Progenitor cell of endocrine pancreas (in vitro differentiated cells): ENCODE measurements at places on chromosomes 4 and X. TPM values are rescaled to one million over a fixed set of nuclear protein-coding genes. Genes with fewer than 3 reads are reported as not detected.

Gene DCX
- total RNA-seq: 145 and 171 TPM in 2 replicates

Gene TASL
- not detected in 2 replicates for total RNA-seq

Gene DGKQ
- 21.6 and 24.9 TPM in 2 replicates for total RNA-seq

Gene SHISA3
- total RNA-seq: 0.14 and 0.40 TPM in 2 replicates

Gene GLRA2
- total RNA-seq: not detected in 2 replicates

Gene PACRGL
- total RNA-seq: 32.8 and 37.6 TPM in 2 replicates

Gene SPACA5
- total RNA-seq: not detected in 2 replicates

Gene SPON2
- 1.9 and 2.2 TPM in 2 replicates for total RNA-seq

Gene USP27X
- total RNA-seq: 7.4 and 7.6 TPM in 2 replicates

- DNase-seq: no peak
Observed at GRCh38 chr4:127709456-127709855, 20.7 kb upstream of the SLC25A31 start.

GRCh38 chr4:14607001-14607400 lies 395.3 kb upstream of the CPEB2 start:
- DNase-seq: no peak

DNA sequence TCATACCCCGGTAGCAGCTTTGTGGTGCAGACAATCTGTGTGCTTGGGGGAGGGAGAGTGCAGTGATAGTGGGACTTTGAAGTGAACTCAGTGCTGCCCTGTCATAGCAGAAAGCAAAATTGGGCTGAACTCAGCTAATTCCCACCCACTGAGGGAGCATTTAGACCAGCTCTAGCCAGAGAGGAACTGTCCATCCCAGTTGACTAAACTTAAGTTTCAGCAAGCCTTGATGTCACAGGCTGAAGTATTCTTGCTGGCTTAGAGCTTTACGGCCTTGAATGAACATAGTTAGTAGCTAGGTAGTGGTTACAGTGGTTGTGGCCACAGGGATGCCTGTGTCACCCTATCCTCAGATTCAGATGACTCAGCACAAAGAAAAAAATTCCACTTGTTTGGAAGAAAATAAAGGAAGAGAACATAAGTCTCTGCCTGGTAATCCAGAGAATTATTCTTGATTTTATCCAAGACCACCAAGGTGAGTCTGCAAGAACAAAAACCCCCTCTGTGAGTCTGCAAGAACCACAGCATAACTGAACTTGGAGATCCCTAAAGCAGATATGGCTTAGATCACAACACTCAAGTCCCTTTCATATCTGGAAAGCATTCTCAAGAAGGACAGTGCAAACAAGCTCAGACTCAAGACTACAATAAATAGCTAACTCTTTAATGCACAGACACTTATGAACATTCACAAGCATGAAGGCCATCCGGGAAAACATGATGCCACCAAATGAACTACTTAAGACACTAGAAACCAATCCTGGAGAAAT lies 39.4 kb downstream of the ADH7 start:
- no peak for DNase-seq

DNA sequence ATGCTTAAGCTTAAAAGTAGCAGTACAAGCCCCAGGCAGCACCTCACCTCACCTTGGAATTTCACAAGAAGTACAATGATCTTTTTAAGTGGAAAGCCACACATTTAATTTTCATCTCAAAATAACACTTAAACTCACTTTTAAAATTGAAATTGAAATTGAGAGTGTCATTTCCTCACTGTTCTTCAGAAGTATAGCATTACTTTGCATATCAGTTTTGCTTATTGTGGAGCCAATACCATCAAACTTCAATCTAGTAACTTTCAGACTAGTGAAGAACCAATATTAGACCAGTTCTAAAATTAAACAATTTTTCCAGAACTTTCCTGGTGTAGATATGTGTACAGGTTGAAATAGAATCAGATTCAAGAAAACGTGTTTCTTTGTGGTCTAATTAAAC lies 242.4 kb downstream of the NDST4 start:
- no peak for DNase-seq

- DNase-seq: no peak
Observed at GRCh38 chr4:139560406-139561104, 4.5 kb upstream of the SETD7 start.

- DNase-seq: no peak
Observed at GRCh38 chr4:48295116-48295515, 25.5 kb upstream of the TEC start.

DNA sequence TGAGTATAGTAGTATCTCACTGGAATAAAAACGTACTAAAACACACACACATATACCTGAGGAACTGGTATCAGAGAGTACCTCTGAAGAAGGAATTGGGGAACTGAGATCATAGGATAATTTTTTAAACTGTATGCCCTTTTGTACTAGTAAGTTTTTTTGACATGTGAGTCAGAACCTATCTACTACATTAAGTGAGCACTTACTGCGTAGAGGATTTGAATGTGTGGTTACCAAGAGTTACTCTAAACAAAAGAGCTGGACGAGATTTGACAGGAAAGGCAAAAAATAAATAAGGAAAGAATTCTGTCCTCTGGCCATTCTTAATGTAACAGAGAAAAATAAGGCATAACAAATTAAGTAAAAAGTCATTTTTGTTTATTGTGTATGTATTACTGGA lies 546.5 kb upstream of the FAT1 start:
- no peak for DNase-seq

GRCh38 chr4:8765631-8766590 lies 105.7 kb downstream of the HMX1 start:
- DNase-seq: no peak

- no peak for DNase-seq
Observed at GRCh38 chr4:90660672-90661071, 533.5 kb downstream of the CCSER1 start.

- no peak for DNase-seq
Observed at GRCh38 chrX:132592880-132593279, 104.0 kb upstream of the MBNL3 start.

DNA sequence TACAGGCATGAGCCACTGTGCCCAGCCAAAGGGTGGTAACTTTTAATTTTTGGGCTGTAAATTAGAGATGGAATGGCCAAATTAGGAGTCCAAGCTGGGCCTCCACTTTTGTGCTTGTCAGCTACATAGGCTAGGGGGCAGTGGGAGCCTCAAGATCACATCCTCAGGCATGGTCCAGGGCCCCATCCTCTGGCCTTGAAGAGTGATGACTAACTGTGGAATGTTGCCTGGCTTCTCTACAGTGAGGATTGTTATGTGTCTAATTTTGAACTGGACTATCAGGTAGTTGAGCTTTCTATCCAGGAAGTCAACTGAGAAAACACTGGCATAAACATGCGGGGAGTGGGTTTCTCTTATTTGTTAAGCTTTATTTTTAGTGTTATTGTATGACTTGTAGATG lies 33.0 kb downstream of the CCNG2 start:
- DNase-seq: no peak
